ENCODE measurements at places on chromosomes 6 and 20. TPM values are rescaled to one million over a fixed set of nuclear protein-coding genes. Genes with fewer than 3 reads are reported as not detected.

DPPA5 gene
- not detected for total RNA-seq

TRIM40 gene
- total RNA-seq = not detected

OPN5 gene
- total RNA-seq = not detected

PGC gene
- not detected for total RNA-seq

CRIP3 gene
- total RNA-seq = 0.88 TPM

C6orf58 gene
- total RNA-seq = not detected

SLC17A2 gene
- not detected for total RNA-seq

DNA sequence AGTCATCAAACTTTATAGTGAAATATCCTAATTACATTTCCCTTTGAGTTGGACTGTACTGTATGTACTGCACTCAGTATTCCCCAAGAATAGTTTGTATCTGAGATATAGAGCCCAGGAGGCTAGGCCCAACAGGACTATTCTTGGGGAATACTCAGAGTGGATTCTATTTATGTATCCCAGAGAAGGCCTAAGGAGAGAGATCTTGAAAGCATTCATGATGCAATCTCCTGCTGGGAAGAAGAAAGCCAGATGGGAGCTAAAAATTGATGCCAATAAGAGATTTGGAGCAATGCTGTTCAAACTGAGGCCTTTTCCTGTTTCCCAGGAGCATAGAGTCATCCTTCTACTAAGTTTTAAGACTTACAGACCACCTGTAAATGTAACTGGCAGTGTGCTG is 452.1 kb upstream of the PLCB4 start:
- no peaks in the 10 kb centered on the region for H3K4me1 ChIP-seq
- no peak overlapping the region for H3K4me3 ChIP-seq
- no peak for DNase-seq
- H3K27me3 ChIP-seq = no peaks in the 10 kb centered on the region
- no peak overlapping the region for H3K27ac ChIP-seq

DNA sequence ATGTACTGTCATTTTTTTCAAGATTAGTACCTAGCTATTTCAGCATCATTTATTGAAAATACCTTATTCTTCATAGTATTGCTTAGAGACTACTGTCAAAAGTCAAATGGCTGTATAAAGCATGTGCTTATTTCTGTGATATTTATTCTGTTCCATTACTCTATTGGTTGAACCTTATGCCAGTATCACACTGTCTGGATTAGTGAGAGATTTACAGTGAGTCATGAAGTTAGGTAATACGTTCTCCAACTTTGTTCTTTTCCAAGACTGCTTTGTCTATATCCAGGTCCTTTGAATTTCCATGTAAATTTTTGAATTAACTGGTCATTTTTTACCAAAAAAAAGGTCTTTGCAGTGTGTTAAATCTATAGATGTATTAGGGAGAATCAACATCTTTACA is 18.6 kb upstream of the RNF217 start:
- H3K4me3 ChIP-seq = no peak overlapping the region
- H3K4me1 ChIP-seq = no peaks in the 10 kb centered on the region
- no peak overlapping the region for H3K27ac ChIP-seq
- H3K27me3 ChIP-seq = no peaks in the 10 kb centered on the region
- H3K36me3 ChIP-seq = no peaks in the 10 kb centered on the region

DNA sequence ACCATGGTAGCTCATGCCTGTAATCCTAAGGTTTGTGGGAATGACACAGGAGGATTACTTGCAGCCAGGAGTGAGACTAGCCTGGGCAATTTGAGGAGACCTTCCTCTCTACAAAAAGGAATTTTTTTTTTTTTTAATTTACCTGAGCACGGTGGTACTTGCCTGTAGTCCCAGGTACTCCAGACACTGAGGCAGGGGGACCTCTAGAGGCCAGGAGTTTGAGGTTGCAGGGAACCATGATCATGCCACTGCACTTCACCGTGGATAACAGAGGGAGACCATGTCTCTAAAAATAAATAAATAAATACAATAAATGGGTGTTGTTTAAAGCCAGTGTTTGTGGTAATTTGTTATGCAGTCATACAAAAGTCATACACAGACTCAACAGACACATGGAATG is 2.4 kb upstream of the HLA-F start:
- no peak overlapping the region for H3K27ac ChIP-seq
- peaks cover 5% of the 10 kb centered on the region for H3K27me3 ChIP-seq
- H3K4me3 ChIP-seq = no peak overlapping the region
- DNase-seq = no peak
- H3K36me3 ChIP-seq = peaks cover 23% of the 10 kb centered on the region

DNA sequence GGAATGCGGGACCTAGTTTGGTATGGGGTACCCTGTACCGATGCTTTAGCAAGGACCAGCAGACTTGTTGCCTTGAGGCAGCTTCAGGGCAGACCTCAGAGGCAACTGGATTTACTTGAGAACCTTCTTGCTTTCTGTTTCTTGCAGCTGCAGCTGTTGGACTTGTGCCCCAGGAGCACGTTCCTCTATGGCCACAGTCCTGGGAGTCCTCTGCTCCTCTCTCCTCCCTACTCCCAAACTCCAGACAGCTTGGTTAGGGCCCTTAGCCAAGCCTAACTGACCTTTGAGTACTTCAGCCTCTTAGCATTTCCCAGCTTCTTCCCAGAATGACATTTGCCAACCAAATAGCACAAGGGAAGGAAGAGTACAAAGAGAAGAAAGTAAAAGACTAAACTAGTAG is 34.7 kb downstream of the GHRH start:
- no peaks in the 10 kb centered on the region for H3K27me3 ChIP-seq
- DNase-seq = no peak
- H3K27ac ChIP-seq = no peak overlapping the region
- peaks cover 87% of the 10 kb centered on the region for H3K36me3 ChIP-seq

DNA sequence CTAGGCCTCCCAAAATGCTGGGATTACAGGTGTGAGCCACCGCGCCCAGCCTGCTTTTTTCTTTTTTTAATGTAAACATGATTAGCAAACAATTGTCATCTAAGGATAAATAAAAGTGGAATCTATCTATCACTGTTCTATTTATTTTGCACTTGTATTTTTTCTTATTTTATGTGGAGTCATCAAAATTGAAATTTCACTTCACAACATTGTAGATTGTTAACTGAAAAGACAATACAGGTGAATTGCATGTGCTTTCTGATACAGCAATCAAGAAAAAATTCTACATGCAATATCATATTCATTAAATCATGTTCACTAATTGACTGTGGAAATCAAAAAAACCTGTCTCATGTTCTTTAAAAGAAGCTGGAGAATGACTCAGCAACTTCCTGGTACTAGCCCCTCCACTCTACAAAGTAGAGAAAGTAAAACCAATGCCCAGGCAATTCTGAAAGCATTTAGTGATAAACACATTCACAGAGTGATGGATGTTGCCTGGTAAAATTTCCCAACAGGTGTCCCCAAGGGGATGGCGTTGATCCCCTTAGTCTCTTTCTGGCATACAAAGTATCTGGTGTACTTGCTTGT is 10.7 kb upstream of the RFX6 start:
- H3K36me3 ChIP-seq = no peaks in the 10 kb centered on the region
- H3K27ac ChIP-seq = no peak overlapping the region
- H3K4me3 ChIP-seq = no peak overlapping the region
- no peak for DNase-seq

GRCh38 chr20:50187403-50188051 is 3.1 kb upstream of the CEBPB start:
- DNase-seq = no peak
- peaks cover 22% of the 10 kb centered on the region for H3K27me3 ChIP-seq
- peaks cover 5% of the 10 kb centered on the region for H3K36me3 ChIP-seq
- H3K4me1 ChIP-seq = peaks cover 8% of the 10 kb centered on the region

GRCh38 chr6:130730600-130730999 is 96.6 kb upstream of the SMLR1 start:
- H3K4me3 ChIP-seq = no peak overlapping the region
- no peak for DNase-seq
- H3K36me3 ChIP-seq = no peaks in the 10 kb centered on the region
- H3K4me1 ChIP-seq = peaks cover 15% of the 10 kb centered on the region
- peak overlapping the region; percentile 8 for H3K27ac ChIP-seq

- peaks cover 4% of the 10 kb centered on the region for H3K27me3 ChIP-seq
- H3K4me1 ChIP-seq = peaks cover 27% of the 10 kb centered on the region
- no peak overlapping the region for H3K27ac ChIP-seq
- no peak for DNase-seq
- peaks cover 4% of the 10 kb centered on the region for H3K36me3 ChIP-seq
Measured at GRCh38 chr6:144314562-144314961, 29.4 kb downstream of the UTRN start.

- no peak overlapping the region for H3K27ac ChIP-seq
- no peaks in the 10 kb centered on the region for H3K36me3 ChIP-seq
- H3K4me3 ChIP-seq = no peak overlapping the region
- peaks cover 1% of the 10 kb centered on the region for H3K4me1 ChIP-seq
- no peak for DNase-seq
Measured at GRCh38 chr6:87397656-87398055, 10.1 kb upstream of the CFAP206 start.

- no peak overlapping the region for H3K4me3 ChIP-seq
- H3K4me1 ChIP-seq = peaks cover 13% of the 10 kb centered on the region
- peaks cover 5% of the 10 kb centered on the region for H3K36me3 ChIP-seq
Measured at GRCh38 chr6:125780540-125781313, 10.0 kb upstream of the NCOA7 start.

GRCh38 chr6:303948-304558 is 11.8 kb downstream of the DUSP22 start:
- no peak overlapping the region for H3K4me3 ChIP-seq
- H3K36me3 ChIP-seq = peaks cover 13% of the 10 kb centered on the region

DNA sequence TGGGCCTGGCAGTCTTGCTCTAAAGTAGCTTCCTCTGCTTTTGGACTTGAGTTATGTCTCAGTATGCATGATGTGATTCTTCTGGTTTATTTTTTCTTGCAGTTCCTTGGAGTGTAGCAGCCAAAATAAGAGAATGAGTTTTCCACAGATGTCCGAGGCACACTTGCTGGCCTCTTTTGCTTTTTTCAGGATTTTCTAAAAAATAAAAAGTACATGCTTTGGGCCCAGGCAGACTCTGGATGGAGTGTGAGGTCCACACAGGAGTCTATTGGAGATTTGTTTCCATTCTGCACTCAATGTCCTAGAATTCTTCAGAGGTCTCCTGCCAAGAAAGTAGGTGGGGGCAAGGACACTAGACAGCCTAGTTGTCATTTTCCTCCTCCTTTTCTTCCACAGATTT is 477.6 kb downstream of the EPM2A start:
- no peak for DNase-seq
- H3K4me3 ChIP-seq = no peak overlapping the region
- no peaks in the 10 kb centered on the region for H3K4me1 ChIP-seq

- H3K27me3 ChIP-seq = no peaks in the 10 kb centered on the region
- H3K27ac ChIP-seq = no peak overlapping the region
- H3K4me1 ChIP-seq = no peaks in the 10 kb centered on the region
- no peak for DNase-seq
- H3K4me3 ChIP-seq = no peak overlapping the region
Measured at GRCh38 chr6:67064323-67064722, 1357.3 kb upstream of the EYS start.

DNA sequence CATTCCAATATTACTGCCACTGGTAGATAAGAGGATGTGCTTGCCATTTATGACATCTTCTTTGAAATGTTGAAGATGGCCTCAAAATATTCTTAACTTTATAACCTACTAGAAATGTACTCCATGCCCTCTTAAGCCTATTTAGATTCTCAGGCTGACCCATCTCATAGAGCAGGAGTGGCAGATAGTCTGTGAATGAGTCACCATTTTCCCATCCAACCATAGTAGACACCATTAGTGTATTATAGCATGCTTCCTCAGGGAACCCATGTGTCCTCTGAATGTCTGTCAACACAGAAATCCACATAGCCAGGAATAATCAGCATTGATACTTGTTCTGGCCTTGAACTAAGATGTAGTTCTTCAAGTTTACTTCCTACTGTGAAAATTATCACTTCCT is 150.2 kb downstream of the IMPG1 start:
- H3K27ac ChIP-seq = no peak overlapping the region
- H3K4me1 ChIP-seq = no peaks in the 10 kb centered on the region
- H3K36me3 ChIP-seq = no peaks in the 10 kb centered on the region
- no peak for DNase-seq
- H3K4me3 ChIP-seq = no peak overlapping the region
- no peaks in the 10 kb centered on the region for H3K27me3 ChIP-seq

- no peaks in the 10 kb centered on the region for H3K36me3 ChIP-seq
- H3K27ac ChIP-seq = no peak overlapping the region
- H3K4me3 ChIP-seq = no peak overlapping the region
Measured at GRCh38 chr6:170271771-170272314, 19.0 kb downstream of the DLL1 start.

- H3K27me3 ChIP-seq = peaks cover 5% of the 10 kb centered on the region
- no peaks in the 10 kb centered on the region for H3K36me3 ChIP-seq
- no peak overlapping the region for H3K4me3 ChIP-seq
- H3K27ac ChIP-seq = no peak overlapping the region
Measured at GRCh38 chr6:143370812-143371370, 79.6 kb downstream of the ADAT2 start.

Measured in activated CD4-positive, alpha-beta memory T cell treated with anti-CD3 and anti-CD28 coated beads, Interleukin-2, amount 10 ng/mL, durations not matched to agents 7 days and 5 days (primary cell).